Tracheal epithelial cell (primary cell): ENCODE measurements at places on chromosomes 11 and 22. TPM values are rescaled to one million over a fixed set of nuclear protein-coding genes. Genes with fewer than 3 reads are reported as not detected.

ARFGAP2 gene
- 106 and 119 TPM in 2 replicates for total RNA-seq

SPI1 gene
- total RNA-seq: not detected in 2 replicates

MRGPRE gene
- 0.72 TPM in 1 of 2 replicates, not detected in the other for total RNA-seq

TRABD gene
- 34.7 and 40.0 TPM in 2 replicates for total RNA-seq

C11orf86 gene
- total RNA-seq: not detected in 2 replicates

SMTNL1 gene
- not detected in 2 replicates for total RNA-seq

KCNC1 gene
- total RNA-seq: under 0.01 TPM in 2 replicates

GRAMD1B gene
- total RNA-seq: under 0.01 and 0.96 TPM in 2 replicates

MPZL3 gene
- 28.2 and 34.3 TPM in 2 replicates for total RNA-seq

STK33 gene
- total RNA-seq: 3.6 and 5.1 TPM in 2 replicates

PANX2 gene
- total RNA-seq: under 0.01 and 0.48 TPM in 2 replicates

ZNF70 gene
- 0.85 and 1.9 TPM in 2 replicates for total RNA-seq

PARVB gene
- 11.1 and 23.9 TPM in 2 replicates for total RNA-seq

KREMEN1 gene
- 6.5 and 7.7 TPM in 2 replicates for total RNA-seq

ELFN2 gene
- total RNA-seq: 0.64 and 1.9 TPM in 2 replicates

ACTN3 gene
- not detected in 2 replicates for total RNA-seq

CCDC87 gene
- 0.48 TPM in 1 of 2 replicates, not detected in the other for total RNA-seq

GLB1L3 gene
- 2.1 and 3.9 TPM in 2 replicates for total RNA-seq

GTPBP1 gene
- total RNA-seq: 22.2 and 27.7 TPM in 2 replicates

SLC7A4 gene
- 0.43 and 2.4 TPM in 2 replicates for total RNA-seq

GGTLC3 gene
- total RNA-seq: not detected in 2 replicates

GAS2 gene
- 0.64 and 2.9 TPM in 2 replicates for total RNA-seq

HBE1 gene
- not detected in 2 replicates for total RNA-seq

ASRGL1 gene
- 1.9 TPM in 1 of 2 replicates, not detected in the other for total RNA-seq

GLYATL1B gene
- not detected in 2 replicates for total RNA-seq

CHRNA10 gene
- total RNA-seq: 0.48 TPM in 1 of 2 replicates, not detected in the other

UPK3A gene
- total RNA-seq: not detected in 2 replicates

APOL5 gene
- total RNA-seq: not detected in 2 replicates

EXPH5 gene
- 7.5 and 11.7 TPM in 2 replicates for total RNA-seq

LRRC55 gene
- not detected in 2 replicates for total RNA-seq

FOSL1 gene
- 7.0 and 33.3 TPM in 2 replicates for total RNA-seq

RPL3 gene
- 3,007 and 3,258 TPM in 2 replicates for total RNA-seq

GGA1 gene
- total RNA-seq: 31.1 and 41.7 TPM in 2 replicates

OR51G1 gene
- not detected in 2 replicates for total RNA-seq
